ENCODE measurements at places on chromosomes 16 and 17. TPM values are rescaled to one million over a fixed set of nuclear protein-coding genes. Genes with fewer than 3 reads are reported as not detected.

The MYH2 gene
- 0.21 TPM for polyA plus RNA-seq

The TIGD7 gene
- polyA plus RNA-seq = 14.0 TPM

The DLX3 gene
- polyA plus RNA-seq = 0.10 TPM

The MPG gene
- 54.2 TPM for polyA plus RNA-seq

The ERN2 gene
- 0.51 TPM for polyA plus RNA-seq

The SLC16A6 gene
- polyA plus RNA-seq = 2.3 TPM

The CLEC10A gene
- polyA plus RNA-seq = 0.29 TPM

The GP2 gene
- 0.21 TPM for polyA plus RNA-seq

The PRAC2 gene
- polyA plus RNA-seq = not detected

The COL1A1 gene
- 1,058 TPM for polyA plus RNA-seq

The SMIM36 gene
- not detected for polyA plus RNA-seq

The LCAT gene
- 50.0 TPM for polyA plus RNA-seq

The GEMIN4 gene
- polyA plus RNA-seq = 15.8 TPM

The HIRIP3 gene
- polyA plus RNA-seq = 26.2 TPM

The CD68 gene
- polyA plus RNA-seq = 52.1 TPM

The KRTAP9-4 gene
- not detected for polyA plus RNA-seq

The CHP2 gene
- 0.67 TPM for polyA plus RNA-seq

The MYCBPAP gene
- polyA plus RNA-seq = 5.0 TPM

The CBFA2T3 gene
- polyA plus RNA-seq = 17.5 TPM

The KRT33B gene
- polyA plus RNA-seq = 0.44 TPM

The ANKFN1 gene
- polyA plus RNA-seq = 14.5 TPM

The UTS2R gene
- 0.32 TPM for polyA plus RNA-seq

The CD300LB gene
- not detected for polyA plus RNA-seq

The QRICH2 gene
- 14.6 TPM for polyA plus RNA-seq

The RCVRN gene
- polyA plus RNA-seq = not detected

The GPRC5C gene
- polyA plus RNA-seq = 10.4 TPM

The NT5M gene
- 15.5 TPM for polyA plus RNA-seq

The PLA2G10 gene
- 0.39 TPM for polyA plus RNA-seq

The FAM234A gene
- polyA plus RNA-seq = 66.3 TPM

The CCL8 gene
- not detected for polyA plus RNA-seq

The SLC5A11 gene
- 0.24 TPM for polyA plus RNA-seq

The FOXO3B gene
- polyA plus RNA-seq = 2.9 TPM

The MMP2 gene
- polyA plus RNA-seq = 120 TPM

The OR2C1 gene
- 0.48 TPM for polyA plus RNA-seq

The DCTPP1 gene
- 47.6 TPM for polyA plus RNA-seq

The KRTAP9-2 gene
- polyA plus RNA-seq = not detected

The OR3A2 gene
- polyA plus RNA-seq = 1.4 TPM

The C16orf96 gene
- 0.71 TPM for polyA plus RNA-seq

The TMEM204 gene
- 10.2 TPM for polyA plus RNA-seq

The MT1M gene
- polyA plus RNA-seq = 6.6 TPM

The ACE gene
- 15.4 TPM for polyA plus RNA-seq

The ASPA gene
- 6.9 TPM for polyA plus RNA-seq

The CRHR1 gene
- 8.1 TPM for polyA plus RNA-seq

The PIRT gene
- polyA plus RNA-seq = 10.5 TPM

The HCRT gene
- not detected for polyA plus RNA-seq

The MYL4 gene
- 1.5 TPM for polyA plus RNA-seq

The RAB40B gene
- polyA plus RNA-seq = 27.2 TPM

The UBTF gene
- polyA plus RNA-seq = 127 TPM

The CA4 gene
- polyA plus RNA-seq = 6.6 TPM

The ALDH3A1 gene
- 0.51 TPM for polyA plus RNA-seq

The DNAI2 gene
- polyA plus RNA-seq = 7.4 TPM

The CBLN1 gene
- polyA plus RNA-seq = 44.9 TPM
